ENCODE measurements at places on chromosomes 6 and 20.

GRCh38 chr6:14166839-14167238 is 49.3 kb downstream of the CD83 start:
- DNase-seq, result no peak

DNA sequence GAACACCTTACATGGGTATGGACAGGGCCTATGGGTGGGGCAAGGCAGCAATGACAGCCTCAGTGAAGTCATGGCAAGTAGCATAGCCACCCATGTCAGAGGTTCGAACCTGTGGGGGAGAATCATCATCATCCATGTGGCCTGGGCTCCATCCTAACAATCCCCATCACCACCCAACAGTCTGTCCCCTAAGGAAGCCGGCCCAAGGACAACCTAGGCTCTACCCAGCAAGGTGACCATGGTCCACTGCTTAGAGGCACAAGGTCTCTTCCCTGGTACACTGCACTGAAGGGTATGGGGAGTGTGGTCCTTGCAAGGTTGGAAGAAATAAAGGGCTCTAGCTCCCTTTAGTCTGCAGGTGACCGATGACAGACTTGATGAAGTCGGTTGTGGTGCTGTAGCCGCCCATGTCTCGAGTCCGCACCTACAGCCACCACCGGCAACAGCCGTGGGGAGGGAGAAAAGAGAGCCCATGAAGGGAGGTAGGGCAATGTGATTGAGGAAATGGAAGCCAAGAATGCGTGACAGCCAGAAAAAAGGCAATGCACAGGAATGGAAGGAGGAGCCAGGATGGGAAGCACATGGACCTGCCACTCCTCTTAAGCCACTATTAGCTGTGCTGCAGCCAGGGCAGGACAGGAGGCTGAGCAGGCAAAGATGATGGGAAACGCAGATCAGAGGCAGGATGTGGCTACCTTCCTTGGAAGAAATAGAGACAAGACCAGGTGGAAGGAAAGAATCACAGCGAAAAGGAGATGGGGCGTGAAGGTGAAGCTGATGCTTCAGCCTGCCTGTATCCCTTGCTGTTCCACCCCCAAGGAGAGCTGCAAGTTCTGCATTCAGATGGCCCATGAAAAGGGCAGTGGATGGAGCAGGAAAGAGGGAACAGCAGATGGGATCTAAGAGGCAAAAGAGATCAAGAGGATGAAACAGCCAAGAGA is 5.3 kb downstream of the IDH3B start:
- DNase-seq, result no peak

- no peak for DNase-seq
Measured at GRCh38 chr6:155472886-155473285, 17.2 kb upstream of the NOX3 start.

DNA sequence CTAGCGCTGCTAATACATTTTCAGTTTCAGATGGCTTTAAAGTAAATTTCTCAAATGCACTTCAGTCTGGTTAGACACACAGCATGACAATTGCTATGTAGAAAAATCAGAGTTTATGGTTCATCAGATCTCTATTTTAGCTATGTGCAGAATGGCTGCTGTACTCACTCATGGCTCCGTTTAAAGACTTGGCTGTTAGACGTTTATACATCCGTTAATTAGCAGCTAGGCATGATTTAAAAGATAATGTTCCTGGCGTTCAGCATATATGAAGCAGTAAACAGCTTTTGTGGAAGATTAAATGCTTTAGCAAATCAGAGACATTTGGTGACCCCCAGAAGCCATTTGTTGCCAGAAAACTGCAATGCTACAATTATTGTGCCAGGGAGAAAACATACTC is 350.0 kb upstream of the MANEA start:
- DNase-seq, result no peak

DNA sequence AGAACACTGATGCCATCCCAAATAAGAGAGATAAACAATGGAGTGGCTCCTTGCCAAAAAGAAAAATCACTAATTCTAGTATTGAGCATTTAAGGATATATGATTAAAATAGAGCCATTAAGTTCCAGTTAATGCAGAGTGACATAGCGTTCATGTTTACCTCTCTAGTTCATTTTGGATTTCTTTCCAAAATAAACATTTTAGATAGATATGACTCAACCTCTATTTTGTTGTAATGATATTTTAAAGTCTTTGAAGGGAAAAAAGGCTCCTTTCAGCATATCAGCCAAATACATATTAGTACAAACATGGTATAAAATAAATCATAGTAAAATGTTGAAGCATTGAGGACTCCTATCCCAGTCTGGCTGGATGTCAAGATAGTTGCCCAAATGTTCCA is 33.4 kb downstream of the RWDD2A start:
- DNase-seq, result no peak

GRCh38 chr20:25551413-25552215 is 33.7 kb downstream of the NINL start:
- no peak for DNase-seq

- DNase-seq, result no peak
Measured at GRCh38 chr6:106763361-106763760, 134.0 kb downstream of the QRSL1 start.

- no peak for DNase-seq
Measured at GRCh38 chr20:60063048-60063451, 104.8 kb downstream of the CDH26 start.

GRCh38 chr20:18943542-18943941 is 130.0 kb downstream of the SCP2D1 start:
- no peak for DNase-seq

DNA sequence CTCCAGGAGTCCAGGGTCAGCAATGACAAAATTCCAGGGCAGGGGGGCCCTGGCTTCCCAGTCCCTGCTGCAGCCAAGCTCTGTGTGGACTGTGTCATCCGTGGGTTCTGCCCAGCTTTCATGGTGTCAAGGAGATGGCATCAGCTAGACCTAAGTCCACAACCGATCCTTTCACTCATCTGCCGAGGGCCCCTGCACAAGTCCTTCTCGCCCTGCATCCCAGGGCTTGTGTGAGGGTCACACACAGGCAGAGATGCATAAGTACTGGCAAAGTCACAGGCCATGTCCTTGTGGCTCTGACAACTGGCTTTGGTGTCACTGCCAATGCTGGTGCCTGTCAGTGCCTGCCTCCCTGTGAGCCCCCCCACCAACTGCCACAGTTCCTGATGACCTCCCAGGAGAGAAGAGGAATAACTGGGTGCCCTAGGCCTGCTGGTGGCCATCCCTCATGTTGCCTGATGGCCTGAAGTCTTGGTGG is 181.4 kb upstream of the CST7 start:
- no peak for DNase-seq

DNA sequence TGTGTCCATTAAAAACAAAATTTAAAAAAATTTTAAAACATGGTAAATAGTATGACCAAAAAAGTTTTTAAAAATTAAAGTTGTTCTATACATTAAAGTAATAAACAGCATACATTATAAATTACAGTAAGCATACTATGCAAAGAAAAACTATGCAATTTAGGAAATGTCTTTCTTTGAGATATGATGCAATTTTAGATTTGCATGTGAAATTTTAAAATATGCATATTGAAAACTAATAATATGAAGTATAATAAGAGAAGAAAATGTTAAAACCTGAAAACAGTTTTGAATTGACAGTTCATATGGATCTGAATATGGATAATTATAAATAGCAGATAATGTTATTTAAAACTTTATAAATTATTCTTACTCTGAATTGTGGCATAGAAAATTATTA is 43.1 kb downstream of the ASCC3 start:
- no peak for DNase-seq

DNA sequence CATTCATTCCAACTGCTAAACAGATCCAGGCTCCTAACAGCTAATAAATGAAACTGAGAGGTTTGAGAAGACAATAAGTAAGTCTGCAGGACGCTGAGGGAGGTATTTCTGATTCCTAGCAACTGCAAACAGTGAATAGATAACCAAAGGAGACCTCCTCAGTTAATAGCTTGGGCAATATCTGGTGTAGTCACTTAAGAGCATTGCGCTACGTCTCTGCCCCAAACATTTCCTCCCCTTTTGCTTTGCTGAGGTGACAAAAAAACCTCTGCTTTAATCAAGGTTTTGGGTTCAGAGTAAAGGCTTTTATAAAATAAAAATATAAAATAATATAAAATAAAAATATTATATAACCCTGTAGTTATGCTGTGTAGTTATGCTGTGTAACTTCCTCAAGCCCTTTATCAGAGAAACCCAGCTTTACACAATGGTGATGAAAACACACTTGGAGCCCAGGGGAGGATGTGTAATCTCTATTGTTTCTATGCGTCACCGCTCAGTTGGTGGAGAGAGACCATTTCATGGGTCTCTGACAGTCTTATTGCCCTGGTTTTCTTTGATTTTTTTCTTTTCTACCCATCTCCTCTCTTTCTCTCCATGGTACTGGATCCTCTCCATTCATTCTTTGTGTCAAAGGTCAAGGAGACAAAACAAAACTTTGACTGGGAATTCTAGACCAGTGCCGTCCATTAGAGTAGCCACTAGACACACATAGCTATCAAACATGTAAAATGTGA is 18.9 kb upstream of the CALHM5 start:
- no peak for DNase-seq

GRCh38 chr20:64160526-64161355 is 3.5 kb upstream of the MYT1 start:
- DNase-seq, result peak; percentile 17

DNA sequence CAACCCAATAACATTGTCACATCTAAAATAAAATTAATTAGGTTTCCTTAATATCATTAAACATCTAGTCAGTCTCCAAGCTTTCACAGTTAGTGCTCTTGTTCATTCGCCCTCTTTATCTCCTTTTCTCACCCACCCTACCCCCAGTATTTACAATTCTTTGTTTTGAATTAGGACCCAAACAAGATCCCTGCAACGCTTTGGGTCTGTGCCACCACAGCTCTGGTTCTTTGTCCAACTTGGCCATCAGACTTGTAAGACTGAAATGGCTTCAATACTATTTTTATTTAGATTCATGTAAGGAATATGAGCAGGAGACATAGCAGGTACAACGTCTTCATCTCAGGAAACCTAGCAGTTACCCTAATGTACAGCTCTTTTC is 276.5 kb downstream of the CDKAL1 start:
- peak; percentile 38 for DNase-seq

GRCh38 chr6:45518013-45518720 is 140.4 kb upstream of the SUPT3H start:
- no peak for DNase-seq

DNA sequence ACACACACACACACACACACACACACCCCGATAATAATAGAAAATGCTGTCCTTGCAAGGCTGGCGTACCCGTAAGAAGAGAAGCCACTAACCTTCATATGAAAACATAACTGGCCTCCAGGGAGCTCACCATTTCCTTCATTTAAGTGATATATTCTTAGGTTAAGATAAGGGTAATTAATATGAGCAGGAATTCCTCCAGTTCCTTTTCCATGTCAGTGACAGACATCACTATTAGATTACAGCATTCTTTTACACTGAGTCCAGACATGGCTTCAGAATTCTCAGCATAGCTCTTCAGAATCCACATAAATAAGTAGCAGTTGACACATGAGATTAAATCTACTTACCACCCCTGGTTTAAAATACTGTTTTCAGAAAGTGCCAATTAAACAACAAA is 121.9 kb downstream of the SIM1 start:
- no peak for DNase-seq

GRCh38 chr6:72955666-72956065 is 269.6 kb downstream of the KHDC1L start:
- no peak for DNase-seq

DNA sequence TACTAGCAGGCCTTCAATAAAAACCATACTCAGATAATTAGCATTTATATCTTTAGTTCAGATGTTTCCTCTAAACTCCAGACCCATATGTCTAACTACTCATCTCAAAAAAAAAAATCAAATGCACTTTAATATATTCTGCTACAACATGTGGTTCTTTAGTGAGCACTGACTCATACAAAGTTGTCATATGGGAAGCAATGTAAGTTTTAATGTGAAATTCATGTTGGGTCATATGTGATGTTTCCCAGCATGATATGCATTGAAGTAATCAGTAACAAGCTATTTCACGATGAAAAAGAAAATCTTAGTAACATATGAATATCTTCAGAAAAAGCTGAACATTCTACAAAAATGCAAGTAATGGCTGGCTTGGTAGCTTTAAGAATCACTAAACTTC is 859.7 kb upstream of the ADGRB3 start:
- DNase-seq, result no peak

DNA sequence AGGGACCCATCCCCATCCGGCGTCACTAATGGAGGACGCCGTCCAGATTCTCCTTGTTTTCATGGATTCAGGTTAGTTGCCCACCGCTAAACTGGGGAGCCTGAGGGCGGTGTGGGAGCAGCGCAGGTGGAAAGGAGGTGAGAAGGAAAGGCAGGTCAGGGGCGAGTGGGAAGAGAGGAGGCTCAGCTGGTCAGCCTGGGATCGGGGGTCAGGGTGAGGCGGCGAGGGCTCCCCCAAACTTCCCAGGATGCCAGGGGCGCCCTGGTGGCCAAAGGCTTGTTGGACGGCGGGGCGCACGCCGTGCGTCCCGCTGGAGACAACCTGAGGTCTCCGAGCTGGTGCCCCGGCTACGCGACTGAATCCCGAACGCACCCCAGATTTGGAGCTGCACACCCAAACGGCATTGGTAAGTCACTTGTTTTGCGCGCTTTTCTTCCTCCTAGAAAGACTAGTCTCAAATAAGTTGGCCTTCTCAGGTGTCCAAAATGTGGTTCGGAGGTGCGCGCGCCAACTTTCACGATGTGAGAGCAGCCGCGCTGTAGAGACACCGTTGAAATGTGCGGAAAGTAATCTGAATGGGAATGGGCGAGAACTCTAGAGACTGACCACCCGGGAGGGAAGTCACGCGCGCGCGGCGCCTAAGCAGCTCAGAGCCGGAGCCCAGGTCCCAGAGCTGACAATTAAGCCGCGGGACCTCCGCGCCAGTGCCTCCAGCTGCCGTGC is 9.7 kb downstream of the GNAS-AS1 start:
- no peak for DNase-seq

- DNase-seq, result peak; percentile 39
Measured at GRCh38 chr6:4350567-4351519, 215.5 kb upstream of the ECI2 start.

DNA sequence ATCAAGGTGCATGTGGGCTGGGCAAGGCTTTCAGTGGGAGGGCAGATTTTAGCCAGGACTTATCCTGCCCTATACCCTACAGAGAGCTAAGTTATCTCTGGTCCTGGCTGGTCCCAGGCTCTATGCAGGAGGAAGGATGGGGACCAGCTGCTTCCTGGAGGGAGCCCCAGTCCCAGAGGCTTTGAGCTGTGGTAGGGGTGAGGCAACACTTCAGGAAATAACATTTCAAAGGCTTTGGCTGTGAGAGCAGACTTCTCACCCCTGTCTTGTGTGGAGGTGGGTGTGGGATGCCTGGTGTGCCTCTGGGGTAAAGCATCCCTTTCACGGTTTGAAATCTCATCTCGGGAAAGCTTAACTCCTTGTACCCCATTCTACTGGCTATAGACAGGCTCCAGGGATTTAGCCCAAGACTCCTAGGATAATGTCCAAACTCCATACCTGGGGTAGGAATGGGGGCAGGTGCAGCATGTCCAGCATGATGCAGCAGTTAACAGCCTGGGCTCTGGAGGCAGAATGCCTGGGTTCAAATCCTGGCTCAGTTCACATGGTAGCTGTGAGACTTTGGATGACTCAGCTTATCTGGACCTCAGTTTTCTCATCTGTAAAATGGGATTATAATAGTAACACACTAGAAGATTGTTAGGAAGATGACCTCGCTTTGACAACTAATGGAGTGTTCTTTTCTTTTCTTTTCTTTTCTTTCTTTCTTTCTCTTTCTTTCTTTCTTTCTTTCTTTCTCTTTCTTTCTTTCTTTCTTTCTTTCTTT is 27.5 kb upstream of the SIRPA start:
- DNase-seq, result no peak

Data from left ventricle myocardium superior (tissue), 1 donor.